ENCODE measurements at places on chromosomes 11 and 22.

- DNase-seq: no peak
These were observed 21.3 kb downstream of the GRIK4 start for GRCh38 chr11:120532832-120533196.

DNA sequence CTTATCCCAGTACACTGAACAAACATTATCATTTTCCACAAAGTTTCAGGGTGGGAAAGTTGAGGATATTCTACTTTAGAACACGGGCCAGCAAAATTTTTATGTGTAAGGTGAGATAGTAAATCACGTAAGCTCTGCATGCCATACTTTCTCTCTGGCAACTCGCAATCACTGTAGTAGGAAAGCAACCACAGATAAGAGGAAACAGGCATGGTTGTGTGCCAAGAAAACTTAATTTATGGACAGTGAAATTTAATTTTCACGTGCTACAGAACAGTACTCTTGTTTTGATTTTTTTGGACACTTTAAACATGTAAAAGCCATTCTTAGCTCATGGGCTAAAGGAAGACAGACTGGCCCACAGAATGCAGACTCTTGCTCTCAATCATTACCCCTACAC, 82.5 kb downstream of the LARGE1 start:
- DNase-seq: no peak

- no peak for DNase-seq
These were observed 114.6 kb downstream of the STIM1 start for GRCh38 chr11:3970108-3970507.

DNA sequence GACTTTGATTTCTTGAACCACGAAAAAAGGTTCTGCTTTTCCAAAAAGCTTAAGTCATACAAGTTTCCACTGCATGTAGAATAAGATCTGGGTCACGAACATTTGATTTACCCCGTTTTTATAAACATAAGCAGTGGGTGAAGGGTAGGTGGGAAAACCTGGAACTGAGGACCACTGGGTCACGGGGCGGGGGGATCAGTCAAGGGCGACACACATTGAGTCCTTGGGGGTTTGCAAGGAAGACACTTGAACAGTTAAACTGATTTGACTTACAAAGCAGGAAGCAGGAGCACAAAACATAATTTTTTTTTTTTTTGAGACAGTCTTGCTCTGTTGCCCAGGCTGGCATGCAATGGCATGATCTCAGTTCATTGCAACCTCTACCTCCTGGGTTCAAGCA, 10.9 kb downstream of the FADS3 start:
- DNase-seq: no peak

DNA sequence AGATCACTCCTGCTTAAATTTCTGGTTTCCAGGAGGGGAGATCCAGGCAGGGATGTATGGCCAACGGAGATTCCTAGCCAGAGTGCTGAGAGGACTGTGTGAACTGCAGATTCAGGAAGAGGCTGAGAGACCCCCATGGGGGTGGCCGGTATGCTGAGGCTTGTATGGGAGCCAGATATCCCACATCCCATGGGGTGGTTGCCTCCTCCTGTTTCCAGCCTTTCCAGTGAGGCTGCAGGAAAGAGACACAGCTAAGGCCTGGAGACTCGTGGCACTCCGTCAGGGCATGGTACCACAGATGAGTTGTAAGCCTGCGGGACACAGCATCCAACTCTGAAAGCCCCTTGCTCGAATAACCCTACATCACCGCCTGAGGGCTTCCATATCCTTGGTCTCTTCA, 1.4 kb upstream of the MYOD1 start:
- no peak for DNase-seq

DNA sequence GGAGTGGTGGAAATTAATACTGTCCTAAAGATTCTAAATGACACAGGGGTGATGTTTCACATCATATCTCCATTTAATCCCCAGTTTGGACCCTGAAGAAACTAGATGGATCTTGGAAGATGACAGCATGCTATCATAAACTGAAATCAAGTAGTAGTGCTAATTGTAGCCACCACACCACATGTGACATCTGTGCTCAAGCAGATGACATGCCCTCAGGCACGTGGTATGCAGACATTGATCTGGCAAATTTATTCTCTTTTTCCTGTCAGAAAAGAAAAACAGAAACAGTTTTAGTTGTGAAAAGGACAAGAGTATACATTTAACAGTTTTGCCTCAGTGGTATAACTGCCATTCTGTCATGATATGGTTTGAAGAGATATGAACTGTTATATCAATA, 52.9 kb upstream of the PGR start:
- DNase-seq: no peak

- DNase-seq: no peak
These were observed 318.5 kb downstream of the JRKL start for GRCh38 chr11:96708219-96708878.

- peak; percentile 9 for DNase-seq
These were observed 1.4 kb downstream of the CCDC73 start for GRCh38 chr11:32792948-32793475.

GRCh38 chr11:11752679-11753078, 89.1 kb upstream of the USP47 start:
- no peak for DNase-seq

DNA sequence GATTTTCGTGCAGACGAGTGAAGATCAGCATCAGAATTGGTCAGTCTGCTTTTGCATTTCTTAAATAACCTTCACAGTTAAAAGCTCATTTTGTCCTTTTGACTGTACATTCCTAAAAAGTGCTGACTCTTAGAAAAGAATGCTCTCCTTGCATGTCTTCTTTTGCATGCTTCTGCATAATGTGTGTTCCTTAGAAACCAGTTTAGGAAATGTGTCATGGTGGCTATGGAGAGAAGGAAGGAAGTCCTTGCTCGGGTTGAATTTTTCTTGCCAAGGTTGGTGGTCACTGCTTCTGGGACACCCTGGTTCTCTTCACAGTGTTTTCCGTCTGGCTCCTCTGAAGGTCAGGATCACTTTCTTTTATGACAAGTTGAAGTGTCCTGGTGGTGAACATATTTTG, 6.8 kb downstream of the AP2A2 start:
- DNase-seq: no peak

GRCh38 chr22:33515795-33516194, 404.5 kb downstream of the LARGE1 start:
- no peak for DNase-seq

GRCh38 chr22:43848366-43849171, 13.7 kb downstream of the SULT4A1 start:
- DNase-seq: no peak

- no peak for DNase-seq
These were observed 75.7 kb downstream of the GRAMD1B start for GRCh38 chr11:123505546-123506299.

GRCh38 chr11:68501813-68502212, 41.3 kb downstream of the PPP6R3 start:
- DNase-seq: no peak

DNA sequence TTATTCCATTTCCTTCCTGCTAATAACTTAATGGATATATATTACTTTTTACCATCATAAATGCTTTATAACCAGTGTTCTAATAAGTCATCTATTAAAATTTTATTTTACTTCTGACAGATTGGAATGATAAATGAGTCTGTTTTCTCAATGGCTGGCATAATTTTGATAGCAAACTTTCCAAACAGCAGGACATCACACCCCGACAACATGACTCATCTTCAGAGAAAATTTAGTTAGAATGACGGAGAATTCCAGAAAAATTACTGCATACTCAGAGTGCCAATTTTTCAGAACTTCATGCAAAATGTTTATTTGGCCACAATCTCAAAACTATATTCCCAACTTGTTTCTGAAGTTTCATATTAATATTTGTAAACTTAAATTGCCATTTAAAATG, 174.4 kb downstream of the SWAP70 start:
- DNase-seq: no peak

DNA sequence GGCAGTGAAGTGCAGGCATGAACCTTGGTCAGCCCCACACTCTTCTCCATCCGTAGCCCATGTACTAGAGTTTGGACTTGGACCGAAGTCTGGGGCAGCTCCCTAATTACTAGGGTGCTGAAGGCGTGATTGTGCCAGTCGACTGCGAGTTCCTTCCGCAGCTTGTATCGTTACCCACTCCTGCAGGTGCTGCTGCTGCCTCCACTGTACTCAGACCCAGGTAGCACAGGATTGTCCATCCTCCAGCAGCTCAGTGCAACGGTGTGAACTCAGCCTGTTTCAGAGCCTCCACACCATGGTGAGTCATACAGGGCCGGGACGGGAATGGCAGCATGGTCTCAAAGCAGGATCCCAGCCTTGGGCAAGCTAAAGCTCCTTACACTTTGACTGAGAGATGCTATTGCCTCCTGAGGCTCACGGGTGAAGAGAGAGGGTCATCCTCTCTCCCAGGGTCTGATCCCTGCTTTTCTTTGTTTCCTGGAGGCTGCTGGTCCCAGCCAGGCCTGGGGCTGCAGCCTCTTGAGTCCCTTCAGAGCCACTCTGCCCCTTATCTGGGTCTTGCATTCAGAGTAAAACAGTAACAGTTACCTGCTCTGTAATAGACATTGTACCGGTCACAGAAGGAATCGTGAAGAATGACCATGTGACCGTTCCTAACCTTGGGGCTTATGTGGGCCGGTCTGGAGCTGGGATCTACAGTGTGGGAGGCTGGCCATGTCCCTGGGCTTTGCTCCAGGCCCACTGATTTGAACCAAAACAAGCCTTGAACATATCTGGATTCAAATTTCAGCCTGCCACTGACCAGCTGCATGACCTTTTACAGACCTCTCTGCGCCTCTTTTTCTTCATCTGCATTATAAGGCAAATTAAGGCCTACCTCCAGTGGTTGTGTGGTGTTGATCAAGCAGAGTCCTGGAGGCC, 1.7 kb downstream of the TKFC start:
- DNase-seq: no peak

DNA sequence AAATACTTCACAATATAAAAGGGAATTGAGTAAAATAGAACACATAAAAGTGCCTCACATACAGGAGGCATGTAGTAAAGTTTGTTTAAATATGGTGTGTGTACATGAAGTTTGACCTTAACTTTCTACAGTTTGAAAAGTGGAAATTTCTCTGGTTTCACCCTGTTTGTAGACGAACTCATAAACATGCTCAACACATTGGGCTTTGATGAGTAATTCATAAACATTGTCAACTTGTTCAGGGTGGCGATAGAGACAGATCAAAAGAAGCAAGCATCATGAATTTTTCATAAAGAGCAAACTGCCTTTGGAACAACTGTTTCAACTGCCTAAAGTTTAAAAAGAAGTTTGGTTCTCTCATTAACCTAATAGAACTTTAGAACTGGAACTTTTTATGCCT, 9.1 kb downstream of the SLN start:
- DNase-seq: no peak

DNA sequence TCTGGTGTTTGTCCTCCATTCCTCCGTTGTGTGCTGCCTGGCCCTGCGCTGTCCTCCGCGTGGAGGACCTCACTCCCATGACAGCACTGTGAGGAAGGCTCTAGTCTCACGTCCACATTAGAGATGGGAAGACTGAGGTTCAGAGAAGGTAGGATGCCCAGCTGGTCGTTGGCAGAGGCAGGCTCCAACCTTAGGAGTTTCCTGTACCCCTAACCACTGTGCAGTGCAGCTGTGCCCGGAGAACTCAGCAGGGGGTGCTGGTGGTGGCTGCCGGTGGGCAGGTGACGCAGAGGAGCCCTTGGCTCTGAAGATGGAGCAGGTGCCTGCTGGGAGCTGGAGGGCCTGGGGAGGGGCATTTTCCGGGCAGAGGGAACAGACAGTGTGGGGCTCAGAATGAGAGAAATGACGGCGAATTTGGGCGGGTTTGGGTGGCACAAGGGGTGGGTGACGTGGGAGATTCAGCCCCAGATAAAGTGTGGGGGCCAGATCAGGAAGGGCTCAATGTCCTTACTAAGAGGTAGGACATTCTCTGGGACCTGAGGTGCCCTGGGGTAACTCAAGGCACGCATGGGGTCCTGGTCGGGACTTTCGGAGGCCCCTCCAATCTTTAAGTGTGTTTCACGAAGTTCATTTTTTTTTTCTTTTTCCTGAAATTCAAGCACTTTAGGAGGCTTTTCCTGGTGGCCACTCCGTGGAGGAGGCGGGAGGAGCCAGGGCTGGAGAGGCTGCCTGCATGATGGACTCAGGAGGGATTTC, 535.0 kb downstream of the TBC1D22A start:
- no peak for DNase-seq

DNA sequence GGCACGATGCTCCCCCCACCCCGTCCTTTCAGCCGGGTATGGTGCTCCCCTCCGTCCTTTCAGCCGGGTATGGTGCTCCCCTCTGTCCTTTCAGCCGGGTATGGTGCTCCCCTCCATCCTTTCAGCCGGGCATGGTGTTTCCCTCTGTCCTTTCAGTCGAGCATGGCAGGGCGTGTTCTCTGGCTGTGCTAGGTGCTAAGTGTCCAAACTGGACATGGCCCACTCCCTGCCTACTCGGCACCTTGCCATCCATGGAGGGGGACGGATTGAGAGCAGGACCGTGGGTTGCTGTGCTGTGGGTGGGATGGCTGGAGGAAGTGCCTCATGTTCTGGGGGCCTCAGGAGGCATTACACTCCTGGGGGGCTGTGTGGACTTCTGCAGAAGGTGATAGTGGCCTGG, 45.5 kb downstream of the MUC6 start:
- DNase-seq: no peak

DNA sequence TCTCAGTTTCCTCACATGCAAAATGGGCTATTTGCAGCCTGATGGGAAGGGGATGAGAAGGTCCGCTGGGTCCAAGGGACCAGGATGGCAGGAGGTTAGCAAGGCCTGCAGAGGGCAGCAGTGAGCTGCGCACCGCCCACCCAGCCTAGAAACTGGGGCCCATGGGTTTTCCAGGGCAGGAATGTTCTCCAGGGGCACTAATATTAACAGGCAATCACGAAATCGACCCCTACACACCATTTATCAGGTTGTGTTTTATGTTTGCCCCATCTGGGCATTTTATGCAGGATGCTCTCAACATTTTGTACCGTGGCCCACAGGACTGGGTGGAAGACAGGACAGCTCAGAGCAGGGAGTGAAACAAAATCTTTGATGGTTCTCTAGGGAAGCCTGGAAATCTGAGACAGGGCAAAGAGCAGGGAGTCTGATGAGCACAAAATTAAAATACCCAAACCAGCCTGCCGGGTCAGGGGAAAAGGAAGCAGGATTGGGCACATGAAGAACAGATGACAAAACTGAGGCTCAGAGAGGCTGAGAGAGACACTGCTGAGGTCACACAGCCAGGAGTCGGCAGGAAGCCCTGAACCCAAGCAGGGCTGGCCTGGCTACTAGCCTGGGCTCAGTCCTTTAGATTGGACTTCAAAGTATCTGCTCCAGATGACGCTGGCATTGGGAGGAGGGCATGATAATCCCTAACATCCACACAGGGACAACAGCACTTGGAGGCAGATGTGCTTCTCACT, 1.6 kb upstream of the BCR start:
- peak; percentile 78 for DNase-seq

GRCh38 chr11:46564459-46564858, 29.4 kb downstream of the AMBRA1 start:
- no peak for DNase-seq

- no peak for DNase-seq
These were observed 16.8 kb downstream of the PPIL2 start for GRCh38 chr22:21682385-21683175.

GRCh38 chr22:27885977-27886842, 32.8 kb downstream of the PITPNB start:
- no peak for DNase-seq

All from iPS DF 6.9 (cell line).